CD4-positive, alpha-beta memory T cell (primary cell): ENCODE measurements at places on chromosomes 4 and X.
A peak's percentile ranks its signal among the peaks of the same experiment; 100 is the strongest.

DNA sequence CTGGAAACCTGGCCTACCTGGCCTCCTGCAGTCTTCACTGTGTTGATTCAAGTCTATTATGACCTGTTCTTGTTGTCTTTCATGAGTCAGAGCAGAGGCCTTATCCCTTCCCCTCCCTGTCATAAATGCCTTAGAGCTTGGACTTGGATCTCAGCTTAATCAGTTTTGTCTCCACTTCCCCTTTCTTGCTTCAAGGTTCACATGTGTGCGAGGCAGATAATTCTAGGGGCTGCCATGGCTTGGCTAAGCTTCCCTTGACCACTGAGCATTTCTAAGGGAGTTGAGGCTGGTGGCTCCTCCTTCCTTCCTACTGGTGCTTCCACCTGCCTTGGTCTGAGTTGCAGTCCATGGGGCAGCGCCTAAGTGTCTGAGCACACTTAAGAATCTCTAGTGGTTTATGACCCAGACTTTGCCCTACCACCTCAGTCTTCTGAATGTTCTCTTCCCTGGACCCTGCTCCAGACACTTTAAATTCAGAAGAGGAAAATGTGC lies 1.7 kb upstream of the HEPH start:
- no peak for DNase-seq

DNA sequence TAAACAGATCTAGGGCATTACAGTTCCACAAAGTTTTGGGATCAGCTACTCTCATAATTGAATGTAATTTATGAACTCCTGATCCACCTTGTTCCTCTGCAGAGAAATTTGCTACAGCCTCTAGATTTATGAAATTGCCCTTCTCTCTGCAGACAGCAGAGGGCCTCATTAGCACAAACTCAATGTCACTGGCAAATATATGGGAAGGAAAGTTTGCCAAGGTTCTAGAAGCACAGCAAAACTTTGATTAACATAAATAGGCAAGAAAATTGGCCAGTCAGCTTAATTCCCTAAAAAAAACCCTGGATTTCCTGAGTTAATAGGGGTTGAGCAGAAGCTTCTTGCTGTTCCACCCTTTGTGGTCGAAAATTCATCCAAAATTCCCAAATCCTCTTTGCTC lies 31.5 kb downstream of the PRPS1 start:
- DNase-seq: no peak

GRCh38 chr4:45578874-45579273 lies 545.0 kb downstream of the GABRG1 start:
- no peak for DNase-seq

- DNase-seq: no peak
Observed at GRCh38 chr4:181877329-181877848, 365.8 kb upstream of the TENM3 start.

DNA sequence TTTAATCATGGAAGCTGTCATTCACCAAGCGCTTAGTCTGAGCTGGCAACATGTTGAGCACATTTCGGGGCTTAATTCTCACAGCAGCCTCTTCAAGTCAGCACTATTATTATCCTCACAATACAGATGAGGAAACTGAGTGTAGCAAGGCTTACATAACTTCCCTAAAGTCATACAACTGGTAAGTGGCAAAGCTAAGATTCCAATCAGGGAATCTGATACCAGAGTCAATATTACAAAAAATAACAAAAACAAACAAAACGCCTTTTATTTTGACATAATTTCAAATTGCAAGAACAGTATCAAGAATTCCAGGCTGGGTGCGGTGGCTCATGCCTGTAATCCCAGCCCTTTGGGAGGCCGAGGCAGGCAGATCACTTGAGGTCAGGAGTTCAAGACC lies 120.4 kb upstream of the DUSP21 start:
- no peak for DNase-seq

- no peak for DNase-seq
Observed at GRCh38 chr4:94926936-94927335, 169.2 kb downstream of the BMPR1B start.

DNA sequence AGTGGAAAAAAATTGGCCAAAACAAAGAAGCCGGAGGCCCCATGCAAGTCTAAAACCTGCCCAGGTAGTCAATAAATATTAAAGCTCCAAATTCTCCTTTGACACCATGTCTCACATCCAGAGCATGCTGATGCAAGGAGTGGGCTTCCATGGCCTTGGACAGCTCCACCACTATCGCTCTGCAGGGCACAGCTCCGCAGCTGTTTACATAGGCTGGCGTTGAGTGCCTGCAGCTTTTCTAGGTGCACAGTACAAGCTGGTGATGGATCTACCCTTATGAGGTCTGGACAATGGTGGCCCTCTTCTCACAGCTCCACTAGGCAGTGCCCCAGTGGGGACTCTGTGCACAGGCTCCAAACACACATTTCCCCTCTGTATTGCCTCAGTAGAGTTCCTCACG lies 84.2 kb upstream of the LANCL3 start:
- no peak for DNase-seq

DNA sequence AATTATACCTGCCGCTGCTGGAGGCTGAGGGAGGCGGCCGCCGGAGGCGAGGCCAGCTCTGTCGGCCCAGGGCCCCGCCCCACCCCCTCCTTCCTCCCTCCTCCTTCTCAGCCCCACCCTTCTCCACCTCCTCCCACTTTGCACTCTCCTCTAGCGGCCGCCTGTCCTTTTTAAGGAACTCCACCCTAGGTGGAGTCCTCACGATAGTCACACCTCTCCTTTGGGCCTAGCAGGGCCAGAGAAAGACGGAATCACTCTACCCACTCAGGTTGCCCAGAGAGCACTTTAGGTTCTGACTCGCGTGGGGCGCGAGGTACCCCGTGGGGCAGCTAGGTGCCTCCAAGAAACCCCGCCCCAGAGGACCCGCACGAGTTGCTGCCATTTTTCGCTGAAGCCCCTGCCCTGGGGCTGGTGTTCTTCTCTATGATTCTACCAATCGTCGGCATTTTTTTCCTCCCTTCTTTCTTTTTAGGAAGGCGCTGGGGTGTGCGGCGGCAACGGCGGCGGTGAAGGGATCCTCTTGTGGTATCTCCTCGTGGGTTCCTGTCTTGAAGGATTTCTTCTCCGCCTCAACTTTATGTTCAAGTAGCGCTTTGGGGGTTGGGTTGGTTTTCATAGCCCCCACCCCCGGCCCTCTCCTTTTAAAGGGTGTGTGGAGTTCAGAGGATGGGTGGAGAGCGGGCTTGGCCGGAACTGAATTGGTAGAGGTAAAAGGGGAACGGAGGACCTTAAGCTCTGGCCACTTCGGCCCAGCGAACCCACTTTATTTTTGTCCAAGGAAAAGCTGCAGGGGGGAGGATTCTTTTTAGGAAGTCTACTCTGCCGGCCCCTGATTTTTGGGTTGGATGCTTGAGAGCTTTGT lies at the start of gene KLF8:
TSS of gene KLF8 (plus strand) at position 136 of the 862 bp plus-strand sequence. CDS start 979 bp downstream, outside the sequence.
- DNase-seq: peak; percentile 31

DNA sequence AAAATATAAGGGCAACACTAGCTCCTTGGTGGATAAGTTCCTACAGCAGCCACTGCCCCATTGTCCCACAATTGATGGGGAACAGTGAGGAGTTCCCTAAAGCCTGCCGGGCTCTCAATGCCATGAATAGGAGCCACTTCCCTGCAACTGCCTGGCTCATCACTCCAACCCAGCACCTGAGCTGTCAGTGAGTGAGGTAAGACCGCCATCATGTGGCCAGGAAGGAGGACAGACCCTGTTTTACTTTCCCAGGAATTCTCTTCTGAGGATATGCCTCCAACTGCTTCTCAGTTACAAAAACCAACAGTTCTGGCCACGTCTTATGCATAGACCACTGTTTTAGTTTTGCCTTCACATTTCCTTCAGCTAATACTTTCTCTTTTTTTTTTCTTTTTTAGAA lies 45.5 kb downstream of the SRPX start:
- DNase-seq: no peak

DNA sequence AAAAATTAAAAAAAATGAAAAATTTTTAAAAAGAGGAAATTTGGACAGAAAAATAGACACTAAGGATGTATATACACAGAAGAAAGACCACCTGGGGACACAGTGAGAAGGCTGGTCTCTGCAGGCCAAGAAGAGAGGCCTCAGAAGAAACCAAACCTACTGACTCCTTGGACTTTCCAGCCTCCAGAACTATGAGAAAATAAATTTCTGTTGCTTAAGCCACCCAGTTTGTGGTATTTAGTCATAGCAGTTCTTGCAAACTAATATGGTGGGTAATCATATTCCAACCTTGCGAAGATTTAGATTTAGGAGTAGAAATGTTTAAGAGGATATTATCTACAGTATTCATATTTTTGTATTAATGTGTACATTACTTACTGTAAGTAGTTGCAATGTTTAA lies 56.4 kb downstream of the COQ2 start:
- no peak for DNase-seq

DNA sequence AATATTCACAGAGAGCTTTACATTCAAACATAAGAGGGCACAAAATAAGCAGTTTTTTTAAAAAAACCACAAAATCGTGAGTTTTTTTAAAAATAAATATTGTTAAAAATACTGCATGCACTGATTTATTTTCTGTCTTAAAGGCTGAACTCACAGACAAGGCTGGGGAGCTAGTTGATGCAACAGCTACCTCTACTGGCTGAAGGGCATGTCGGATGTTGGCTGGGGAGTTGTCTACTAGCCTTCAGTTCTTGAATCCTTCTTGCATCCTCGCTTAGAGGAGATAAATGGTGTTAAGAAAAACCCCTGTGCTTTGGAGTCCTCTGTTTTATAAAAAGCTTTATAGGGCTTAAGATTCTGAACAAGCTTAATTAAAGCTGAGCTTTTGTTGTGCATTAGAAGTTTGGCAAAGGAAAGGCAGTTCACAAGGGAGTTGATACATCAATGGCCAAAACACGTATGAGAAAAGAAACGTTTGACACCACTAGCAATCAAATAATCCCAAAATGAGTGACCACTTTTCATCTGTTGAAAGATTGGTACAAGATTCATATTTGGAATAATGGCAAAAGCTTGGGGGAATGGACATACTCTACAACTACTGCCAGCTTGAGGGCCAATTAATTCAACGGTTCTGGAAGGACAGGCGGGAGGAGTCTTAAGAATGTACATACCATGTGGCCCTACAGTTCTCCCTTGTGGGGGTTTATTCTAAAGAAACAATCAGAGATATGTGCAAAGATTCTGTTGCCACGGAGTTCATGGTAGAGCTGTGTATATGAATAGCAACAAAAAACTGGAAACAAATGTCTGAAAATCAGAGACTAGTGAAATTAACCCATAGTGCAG lies 94.7 kb downstream of the SEL1L3 start:
- DNase-seq: no peak

GRCh38 chr4:102168580-102168979 lies 176.7 kb downstream of the SLC39A8 start:
- no peak for DNase-seq

DNA sequence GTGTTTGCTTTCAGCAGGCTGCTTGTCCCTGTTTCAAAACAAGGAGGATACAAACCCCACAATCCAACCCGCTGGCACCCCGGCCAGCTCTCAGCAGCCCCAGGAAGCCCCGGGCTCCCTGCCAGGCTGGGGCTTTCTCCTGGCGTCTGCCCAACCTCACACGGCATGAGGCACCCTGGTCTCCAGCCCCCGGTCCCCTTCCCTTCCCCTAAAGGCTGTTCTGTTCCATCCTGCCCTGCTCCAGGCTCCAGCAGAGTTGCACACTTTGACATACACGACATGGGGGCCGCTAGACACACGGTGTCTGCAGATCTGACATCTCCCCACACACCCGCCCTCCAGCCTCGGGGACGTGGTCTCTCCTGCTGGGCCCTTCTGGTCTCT lies 107.7 kb upstream of the ADRA2C start:
- no peak for DNase-seq

DNA sequence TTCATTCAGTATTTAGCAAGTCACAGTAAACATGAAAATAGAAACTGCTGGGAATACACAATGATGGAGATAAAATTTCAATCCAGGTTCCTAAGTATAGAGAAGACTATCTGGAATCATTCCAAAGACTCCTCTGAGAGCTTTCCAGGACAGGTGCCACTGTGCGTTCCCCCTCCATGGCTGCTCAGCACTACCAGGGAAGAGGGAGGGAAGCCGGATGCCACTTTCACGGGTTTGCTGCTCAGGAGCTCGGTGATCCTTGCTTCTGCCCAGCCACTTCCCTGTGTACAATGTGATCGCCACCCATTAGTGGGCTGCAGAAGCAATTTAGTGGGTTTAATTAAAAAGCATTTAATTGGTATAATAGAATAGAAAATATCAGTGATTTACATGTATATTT lies 94.5 kb downstream of the FNIP2 start:
- no peak for DNase-seq

DNA sequence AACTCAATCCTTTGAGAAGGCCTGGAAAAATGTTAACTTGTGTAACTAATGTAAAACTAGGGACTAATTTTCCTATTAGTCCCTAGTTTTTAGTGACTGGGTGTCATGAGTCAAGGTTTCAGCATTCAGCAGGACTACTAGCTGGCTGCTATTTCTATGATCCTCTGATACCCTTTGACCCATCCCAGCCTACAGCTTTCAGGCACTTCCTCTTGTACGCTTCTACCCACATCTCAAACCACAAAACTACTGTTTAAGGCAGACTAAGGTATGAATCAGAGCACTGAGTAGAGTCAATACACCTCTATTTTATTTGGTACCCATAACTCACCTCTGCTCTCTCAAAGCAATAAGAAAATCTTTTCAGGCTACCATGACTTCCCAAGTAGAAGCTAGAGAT lies 809.6 kb downstream of the PDHA2 start:
- DNase-seq: no peak

- DNase-seq: no peak
Observed at GRCh38 chr4:114921790-114922591, 191.4 kb downstream of the NDST4 start.

DNA sequence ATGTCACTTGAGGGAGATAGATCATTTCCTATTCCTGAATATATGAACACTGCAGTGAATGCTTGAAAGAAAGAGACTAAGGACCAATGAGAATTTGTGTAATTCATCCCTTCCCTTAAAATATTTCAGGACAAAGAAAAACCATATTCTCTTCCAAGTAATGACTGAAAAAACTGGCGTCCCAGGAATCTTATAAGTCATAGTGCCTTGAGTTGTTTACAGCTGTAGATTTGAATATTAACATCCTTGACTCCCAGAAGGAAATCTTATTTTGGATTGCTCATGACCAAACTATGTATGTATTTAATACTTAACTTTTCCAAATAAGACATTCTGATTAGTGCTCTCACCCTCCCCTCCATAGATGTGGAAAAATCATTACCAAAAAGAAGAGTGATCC lies 55.5 kb downstream of the CLDN22 start:
- no peak for DNase-seq

- peak; percentile 10 for DNase-seq
Observed at GRCh38 chrX:46912603-46913491, 626 bp downstream of the JADE3 start.

- DNase-seq: no peak
Observed at GRCh38 chr4:2861631-2862436, 18.2 kb downstream of the ADD1 start.

DNA sequence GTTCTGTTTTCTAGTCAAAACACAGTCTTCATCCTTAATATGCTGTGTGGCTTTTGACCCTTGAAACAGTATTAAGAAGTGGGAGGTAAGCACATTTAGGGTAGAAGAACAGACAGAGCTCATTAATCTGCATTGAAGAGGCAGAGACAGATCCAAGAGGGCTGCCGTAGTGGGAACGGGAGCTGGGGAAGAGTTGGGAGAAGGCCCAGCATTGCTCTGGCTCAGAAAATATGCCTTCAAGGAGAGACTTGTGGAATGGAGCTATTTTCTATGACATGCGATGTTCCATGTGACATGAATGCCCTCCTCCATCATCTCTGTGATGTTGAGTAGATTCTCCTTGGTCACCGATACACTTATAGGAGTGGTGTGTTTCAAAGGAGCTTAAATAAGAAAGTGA lies 273.3 kb upstream of the BOD1L1 start:
- no peak for DNase-seq

GRCh38 chrX:44770121-44770520 lies 73.7 kb upstream of the DUSP21 start:
- no peak for DNase-seq
